GDM1 (cell line): ENCODE measurements at places on chromosomes 1 and 21.
A peak's percentile ranks its signal among the peaks of the same experiment; 100 is the strongest.

DNA sequence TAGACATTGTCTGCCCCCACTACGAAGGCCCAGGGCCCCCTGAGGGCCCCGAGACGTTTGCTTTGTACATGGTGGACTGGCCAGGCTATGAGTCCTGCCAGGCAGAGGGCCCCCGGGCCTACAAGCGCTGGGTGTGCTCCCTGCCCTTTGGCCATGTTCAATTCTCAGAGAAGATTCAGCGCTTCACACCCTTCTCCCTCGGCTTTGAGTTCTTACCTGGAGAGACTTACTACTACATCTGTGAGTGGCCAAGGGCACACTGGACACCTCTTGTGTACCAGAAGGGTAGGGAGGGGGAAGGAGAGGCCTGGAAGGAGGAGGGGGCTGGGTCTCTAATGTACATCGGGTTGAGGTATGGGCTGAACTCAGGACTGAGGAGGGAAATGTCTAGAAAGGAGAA is 3.2 kb downstream of the EFNA4 start:
- no peak for DNase-seq

DNA sequence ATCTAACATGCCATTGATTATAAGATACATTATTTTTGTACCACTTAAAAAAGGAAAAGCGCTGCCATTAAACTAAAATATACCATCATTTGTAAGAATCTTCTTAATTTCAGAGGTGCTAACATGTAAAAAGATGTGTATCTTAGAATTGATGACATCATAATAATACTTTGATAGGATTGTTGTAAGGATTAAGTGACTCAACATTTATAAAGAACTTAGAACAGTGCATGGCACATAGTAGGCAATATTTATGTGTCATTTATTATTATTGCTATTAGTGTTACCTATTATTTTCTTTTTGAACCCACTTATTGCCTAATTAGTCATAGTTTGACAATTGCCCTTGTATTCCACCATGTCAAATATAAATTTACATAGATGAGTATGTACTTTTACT is 21.8 kb downstream of the HIPK1 start:
- DNase-seq = no peak

DNA sequence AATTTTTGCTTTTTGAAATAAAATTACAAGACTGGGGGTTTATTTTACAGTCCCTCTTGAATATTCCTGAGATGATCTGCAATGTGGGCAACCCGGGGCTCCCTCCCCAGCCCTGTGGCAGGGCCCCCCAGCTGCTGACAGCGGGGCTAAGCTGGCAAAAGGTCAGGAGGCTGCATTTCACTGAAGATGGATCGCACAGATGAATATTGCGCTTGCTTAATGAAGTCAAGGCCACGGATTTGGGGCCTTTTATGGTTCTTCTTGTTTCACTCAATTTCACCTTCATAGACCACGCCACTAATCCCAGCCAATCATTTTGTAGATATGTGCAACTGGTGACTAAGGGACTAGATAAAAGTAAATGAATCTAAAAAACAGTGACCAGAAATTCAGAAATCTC is 50.8 kb upstream of the SLC22A15 start:
- no peak for DNase-seq

DNA sequence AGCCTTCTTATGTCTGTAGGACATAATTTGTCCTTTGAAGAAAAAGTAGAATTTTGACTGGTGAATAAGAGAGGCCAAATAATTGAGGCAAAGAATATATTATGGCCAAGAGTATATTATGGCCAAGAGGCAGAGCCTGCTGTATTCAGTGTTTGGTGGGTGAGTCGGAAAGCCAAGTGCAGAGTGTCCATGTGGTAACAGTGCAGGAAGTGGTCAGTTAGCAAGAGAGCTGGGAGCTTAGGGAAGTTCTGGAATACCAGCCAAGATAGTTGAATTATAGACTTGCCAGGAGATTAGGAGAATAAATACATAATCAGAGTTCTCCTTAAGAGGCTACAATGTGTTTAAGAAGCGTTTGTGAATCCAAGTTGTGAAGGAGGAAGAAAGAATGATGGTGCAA is 131.5 kb upstream of the LMO4 start:
- DNase-seq = no peak

- DNase-seq = peak; percentile 26
Measured at GRCh38 chr1:42979896-42980800, 21.5 kb upstream of the SLC2A1 start.

DNA sequence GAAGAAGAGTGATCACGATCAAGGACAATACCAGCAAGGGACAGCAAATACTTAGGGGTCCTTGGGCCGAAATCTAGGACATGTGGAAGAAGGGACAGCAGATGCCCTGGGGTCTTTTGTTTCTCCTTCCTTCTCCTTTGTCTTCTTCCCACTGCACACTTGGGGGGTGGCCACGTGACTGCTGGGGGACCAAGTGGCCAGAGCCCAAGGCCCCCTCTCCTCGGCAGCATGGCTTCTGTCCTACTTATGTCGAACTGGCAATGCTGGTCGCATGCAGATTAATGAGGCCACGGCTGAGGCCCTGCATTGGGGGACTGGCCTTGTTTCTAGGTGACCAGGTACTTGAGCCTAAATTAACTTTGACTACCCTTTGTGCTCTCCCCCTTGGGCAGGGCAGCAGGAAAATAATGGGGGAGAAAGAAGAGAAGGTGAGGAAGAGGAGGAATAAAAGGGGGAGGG is 83.0 kb downstream of the GRIK3 start:
- DNase-seq = no peak

GRCh38 chr1:51324251-51325010 is 5.9 kb downstream of the TTC39A start:
- no peak for DNase-seq

DNA sequence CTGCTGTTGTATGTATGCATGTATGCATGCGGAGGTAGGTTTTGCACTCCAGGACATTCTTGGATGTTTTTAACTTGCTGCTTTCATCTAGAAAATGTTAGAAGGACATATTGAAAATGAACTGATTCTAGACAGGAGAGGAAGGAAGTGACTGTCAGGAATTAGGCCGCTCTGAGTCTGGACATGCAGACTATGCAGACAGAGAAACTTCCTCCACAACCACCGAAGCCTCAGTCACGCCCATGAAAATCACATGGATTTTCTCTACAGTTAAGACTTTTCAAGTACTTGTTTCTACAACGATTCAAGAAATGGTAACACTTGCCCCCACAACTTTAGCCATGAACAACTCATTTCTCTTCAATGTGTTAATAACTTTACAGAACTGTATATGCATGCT is 211.1 kb downstream of the SMYD3 start:
- peak; percentile 33 for DNase-seq

GRCh38 chr1:2472109-2472508 is 4.0 kb upstream of the PLCH2 start:
- DNase-seq = no peak

DNA sequence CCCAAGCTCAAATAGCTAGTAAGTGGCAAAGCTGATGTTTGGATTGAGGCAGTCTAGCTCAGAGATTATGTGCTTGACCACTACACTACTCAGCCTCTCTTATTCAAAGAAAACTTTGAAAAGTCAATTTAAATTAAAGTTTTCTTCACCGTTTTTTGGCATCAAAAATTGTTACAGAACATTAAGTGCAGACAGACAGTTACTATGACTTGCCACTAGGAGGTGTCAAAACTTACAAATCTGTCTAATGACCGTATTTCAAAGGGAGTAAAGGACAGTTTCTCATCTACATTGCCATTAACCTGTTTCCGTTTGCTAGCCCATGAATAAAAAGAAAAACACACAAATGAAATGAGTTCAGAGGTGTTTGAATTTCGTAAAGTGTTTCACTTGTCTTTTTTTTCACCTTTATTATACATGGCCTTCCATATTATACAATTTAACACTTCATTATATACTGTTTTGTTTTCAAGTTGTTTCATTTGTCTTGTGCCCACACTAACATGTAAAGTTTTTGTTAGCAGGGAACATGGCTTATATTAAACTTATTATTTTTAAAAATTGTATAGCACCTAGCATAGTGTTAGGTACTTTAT is 57.4 kb upstream of the MTF2 start:
- peak; percentile 7 for DNase-seq

GRCh38 chr1:101588677-101589076 is 351.9 kb downstream of the S1PR1 start:
- DNase-seq = no peak

GRCh38 chr1:226422478-226422877 is 14.6 kb upstream of the PARP1 start:
- DNase-seq = no peak

DNA sequence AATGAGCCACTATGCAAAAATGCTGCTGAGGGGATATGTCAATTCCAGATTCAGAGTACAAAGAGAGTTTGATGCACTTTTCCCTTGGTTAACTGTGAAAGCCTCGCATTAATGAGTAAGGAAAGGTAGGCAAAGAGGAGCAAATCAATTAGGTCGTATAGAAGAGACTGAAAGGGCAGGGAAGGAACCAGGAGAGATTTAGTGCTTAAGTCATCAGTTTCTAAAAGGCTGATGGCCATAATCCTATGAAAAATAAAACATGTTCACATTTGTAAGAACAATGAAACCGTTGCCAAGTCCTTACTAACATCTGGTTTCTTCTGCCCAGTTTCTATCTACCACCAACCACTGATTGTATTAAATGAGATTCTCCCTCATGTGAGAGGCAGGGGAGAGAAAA is 118.4 kb upstream of the PALMD start:
- no peak for DNase-seq

DNA sequence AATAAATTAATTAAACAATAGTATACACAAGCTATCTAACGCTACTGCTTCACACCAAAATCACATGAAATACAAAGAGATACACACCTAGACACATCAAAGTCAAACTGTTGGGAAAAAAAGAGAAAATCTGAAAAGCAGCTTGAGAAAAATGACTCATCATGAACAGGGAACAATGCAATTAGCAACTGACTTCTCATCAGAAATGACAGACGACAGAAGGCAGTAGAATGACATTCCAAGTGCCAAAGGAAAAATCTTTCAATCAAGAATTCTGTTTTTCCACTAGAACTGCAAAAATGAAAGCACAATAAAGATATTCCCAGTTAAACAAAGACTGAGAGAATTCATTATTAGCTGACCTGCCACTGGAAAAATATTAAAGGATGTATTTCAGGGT is 57.2 kb downstream of the CAPN9 start:
- DNase-seq = no peak

GRCh38 chr1:90745972-90746371 is 28.9 kb upstream of the BARHL2 start:
- DNase-seq = no peak

DNA sequence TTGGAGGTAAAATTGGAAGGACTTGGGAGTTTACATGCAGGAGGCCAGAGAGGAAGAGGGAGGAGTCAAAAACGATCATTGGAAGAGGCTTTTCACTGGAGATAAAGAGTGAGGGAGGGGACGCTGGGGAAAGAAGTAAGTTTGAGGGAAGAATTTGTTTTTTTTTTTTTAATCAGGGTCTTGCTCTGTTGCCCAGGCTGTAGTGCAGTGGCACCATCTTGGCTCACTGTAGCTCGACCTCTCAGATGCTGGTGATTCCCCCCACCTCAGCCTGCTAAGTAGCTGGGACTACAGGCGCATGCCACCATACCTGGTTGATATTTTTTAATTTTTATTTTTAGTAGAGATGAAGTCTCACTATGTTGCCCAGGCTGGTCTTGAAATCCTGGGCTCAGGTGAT is 1.2 kb upstream of the MROH7 start:
- DNase-seq = no peak

- no peak for DNase-seq
Measured at GRCh38 chr21:38806153-38806941, 618 bp downstream of the ETS2 start.

- no peak for DNase-seq
Measured at GRCh38 chr21:39103689-39104088, 79.6 kb downstream of the PSMG1 start.

DNA sequence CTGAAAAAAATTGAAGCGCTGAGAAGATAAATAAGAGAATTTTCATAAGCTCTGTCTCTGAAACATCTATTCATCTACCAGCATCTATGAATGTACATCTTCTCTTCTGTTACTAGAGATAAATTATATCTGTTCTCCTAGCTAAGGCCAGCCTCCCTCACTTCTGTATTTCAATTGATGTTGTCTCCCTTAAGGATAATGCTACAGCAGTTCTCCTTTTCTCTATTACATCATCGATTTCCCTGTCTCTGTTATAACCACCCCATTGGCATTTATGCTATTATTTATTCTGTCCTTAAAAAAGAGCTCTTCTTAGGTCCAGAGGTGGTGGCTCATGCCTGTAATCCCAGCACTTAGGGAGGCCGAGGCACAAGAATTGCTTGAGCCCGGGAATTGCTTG is 42.9 kb upstream of the TMCO2 start:
- no peak for DNase-seq

DNA sequence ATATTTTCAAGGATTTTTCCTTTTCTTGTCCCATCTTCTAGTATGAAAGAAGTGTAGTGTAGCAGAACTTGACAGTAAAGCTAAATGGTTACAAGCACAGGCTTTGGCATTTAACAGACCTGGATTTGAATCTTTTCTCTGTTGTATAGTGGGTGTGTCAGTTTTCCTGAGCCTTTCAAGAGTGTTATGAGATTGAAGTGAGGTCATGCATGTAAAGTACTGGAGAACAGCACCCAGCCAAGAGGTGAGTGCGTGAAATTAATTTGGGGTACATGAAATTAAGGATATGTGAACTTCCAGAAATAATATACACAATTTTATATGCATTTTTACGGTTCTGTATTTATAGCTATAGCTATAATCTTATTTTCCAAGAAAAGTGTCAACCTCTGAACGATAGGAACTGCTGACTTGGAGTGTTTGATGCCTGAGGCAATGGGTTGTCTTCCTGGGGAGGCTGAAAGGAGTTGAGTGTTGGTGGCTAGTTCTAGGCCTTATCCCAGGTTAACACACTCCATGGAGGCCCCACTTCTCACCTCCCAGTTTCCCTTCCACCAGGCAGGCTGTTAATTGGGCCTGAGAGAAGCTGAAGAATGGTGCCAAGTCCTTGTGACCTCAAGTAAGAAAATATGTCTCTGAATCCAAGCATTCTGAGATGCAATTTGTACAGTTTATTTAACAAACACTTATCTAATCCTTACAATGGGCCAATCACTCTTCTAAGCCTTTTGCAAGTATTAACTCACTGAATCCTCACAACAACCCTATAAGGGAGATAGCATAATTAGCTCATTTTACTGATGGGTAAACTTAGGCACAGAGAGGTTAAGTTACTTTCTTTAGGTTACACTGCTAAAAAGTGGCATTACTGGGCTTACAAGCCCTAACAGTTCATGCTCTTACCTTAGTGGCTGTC is 4.4 kb downstream of the ROR1 start:
- DNase-seq = no peak

GRCh38 chr1:242184955-242185354 is 186.1 kb upstream of the MAP1LC3C start:
- no peak for DNase-seq

- no peak for DNase-seq
Measured at GRCh38 chr1:28985427-28985826, 71.1 kb downstream of the EPB41 start.
